ENCODE measurements at places on chromosomes 16 and 17.

DNA sequence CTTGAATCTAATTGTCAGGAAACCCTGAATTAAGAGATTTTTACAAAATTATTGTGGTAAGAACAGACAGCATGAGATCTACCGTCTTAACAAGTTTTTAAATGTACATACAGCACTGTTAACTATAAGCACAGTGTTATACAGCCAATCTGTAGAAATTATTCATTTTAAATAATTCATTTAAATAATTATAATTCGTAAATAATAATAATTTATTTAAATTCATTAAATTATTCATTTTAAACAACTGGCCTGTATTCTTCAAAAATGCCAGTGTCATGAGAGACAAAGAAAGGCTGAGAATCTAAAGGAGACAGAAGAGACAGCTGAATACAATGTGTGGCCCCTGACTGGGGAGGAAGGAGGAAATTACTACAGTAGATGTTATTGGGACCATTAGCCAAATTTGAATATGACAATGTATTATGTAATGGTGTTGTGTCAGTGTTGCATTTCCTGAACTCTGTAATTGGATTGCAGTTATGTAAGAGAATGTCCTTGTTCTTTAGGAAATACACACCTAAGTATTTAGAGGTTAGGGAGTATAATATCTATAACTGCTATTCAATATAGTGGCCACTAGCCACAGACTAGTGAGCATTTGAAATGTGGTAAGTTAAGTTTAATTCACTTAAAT lies 2.3 kb downstream of the RSAD1 start:
- no peak for DNase-seq

DNA sequence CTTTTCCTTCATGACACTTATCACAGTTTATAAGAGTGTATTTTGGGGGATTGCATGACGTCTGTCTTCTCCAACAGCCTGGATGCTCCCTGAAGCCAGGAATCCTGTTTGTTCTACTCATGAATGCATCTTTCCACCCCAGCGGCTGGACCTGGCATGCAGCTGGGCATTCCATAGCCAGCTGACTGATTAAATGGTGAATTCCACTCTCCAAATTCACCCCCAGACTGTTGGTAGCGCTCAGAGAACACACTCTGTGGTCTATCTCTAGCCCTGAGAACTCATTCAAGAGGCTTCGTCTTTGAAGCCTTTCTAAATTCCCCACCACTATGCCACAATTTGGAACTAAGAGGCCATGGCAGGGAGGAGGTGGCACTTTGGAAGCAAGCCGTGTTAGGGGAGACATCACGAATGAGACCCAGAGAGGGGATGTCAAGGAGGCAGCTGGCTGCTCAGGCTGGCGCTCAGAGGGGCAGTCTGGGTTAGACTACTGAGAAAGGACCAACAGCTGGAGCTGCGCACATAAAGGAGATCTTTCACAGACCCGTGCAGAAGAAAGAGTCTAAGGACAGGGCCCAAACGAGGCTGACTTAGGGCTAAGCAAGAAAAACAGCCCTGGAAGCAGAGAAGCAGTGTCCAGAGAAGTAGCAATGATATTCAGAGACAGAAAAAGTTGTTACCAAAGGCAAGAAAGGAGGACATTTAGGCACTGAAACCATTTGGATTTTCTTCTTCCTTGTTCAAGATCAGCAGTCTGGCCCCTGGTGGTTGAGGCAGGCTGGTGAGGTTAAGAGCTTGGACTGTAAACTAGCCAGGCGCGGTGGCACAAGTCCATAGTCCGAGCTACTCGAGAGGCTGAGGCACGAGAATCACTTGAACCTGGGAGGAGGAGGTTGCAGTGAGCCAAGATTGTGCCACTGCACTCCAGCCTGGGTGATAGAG lies 42.4 kb upstream of the ZNF629 start:
- DNase-seq: no peak

GRCh38 chr16:59859676-59860402 lies 1125.7 kb upstream of the GOT2 start:
- DNase-seq: no peak

GRCh38 chr16:70393662-70394061 lies 45.2 kb downstream of the ST3GAL2 start:
- no peak for DNase-seq

DNA sequence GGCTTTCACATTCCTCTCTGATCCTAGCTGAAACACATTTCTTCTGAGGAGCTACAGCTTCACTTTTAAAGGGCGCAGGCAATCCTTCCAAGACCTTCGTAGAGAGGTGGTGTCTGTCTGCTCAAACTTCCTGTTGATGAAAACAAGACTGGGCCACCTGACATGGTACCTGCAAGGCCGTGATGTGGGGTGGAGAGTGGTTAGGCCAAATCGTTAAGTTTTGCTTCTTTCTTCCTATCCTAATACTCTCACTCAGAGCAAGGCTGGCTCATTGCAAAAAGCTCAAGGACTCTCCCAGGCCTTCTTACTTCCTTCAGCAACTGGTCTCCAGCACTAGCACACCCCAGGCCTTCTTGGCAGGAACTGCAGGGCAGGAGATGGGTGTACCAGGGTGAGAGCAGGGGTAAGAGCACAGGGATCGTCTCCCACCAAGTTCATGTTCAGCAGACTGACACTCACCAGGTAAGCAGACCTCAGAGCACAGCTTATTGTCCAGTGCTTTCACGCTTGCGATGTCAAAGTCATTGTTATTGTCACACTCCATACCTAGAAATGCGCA lies 10.9 kb upstream of the FOXJ1 start:
- DNase-seq: no peak

DNA sequence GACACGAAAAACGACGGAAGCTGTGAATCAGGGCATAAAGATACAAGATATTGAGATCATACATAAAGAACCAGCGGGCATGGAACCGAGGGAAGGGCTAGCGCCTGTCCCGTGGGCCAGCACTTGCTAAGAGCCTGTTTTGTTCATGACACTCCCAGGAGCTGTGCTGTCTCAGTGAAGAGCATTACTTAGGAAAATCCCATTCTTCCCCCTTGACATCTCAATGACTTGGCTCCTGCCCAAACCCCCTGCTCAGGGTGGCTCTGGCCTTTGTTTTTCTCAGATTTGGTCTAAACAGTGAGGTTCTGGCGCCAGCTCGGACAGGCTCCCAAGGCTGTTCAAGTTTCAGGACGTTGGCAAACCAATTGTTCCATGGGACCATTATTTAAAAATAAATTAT lies 79.1 kb upstream of the SEC14L1 start:
- no peak for DNase-seq

DNA sequence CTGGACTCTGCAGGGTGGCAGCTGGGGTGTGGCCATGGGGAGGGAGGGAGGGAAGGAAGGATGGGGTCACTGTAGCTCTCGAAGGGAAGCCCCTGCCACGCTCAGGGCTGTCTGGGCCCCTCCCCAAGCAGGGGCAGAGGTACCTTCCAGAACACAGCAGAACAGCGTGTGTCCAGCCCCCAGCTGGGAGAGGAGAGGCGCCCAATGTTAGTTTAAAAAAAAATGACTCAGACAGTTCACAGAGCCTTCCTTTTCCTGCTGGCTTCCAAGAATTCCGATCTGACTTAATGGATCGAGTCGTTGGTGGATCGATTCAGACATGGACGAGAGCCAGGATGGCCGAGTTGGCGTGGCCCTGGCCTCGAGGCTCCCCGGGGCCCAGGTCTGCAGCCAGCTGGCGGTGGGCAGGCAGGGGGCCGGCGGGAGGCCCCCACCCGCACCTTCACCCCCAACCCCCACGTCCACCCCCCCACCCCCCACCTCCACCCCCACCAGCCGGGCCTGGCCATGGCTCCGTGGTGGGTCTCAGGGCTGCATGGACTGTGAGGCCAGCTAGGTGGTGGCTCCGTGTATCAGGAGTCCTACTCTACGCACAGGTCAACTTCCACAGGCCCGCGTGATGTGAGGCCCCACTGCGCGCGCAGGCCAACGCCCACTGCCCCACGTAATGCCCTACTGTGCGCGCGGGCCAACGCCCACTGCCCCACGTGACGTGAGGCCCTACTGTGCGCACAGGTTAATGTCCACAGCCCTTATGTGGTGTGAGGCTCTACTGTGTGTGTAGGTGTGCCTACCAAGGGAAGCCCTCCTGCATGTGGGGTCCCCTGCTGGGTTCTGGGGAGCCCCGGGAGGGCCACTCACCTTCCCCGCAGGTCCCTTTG lies 21.8 kb downstream of the CACNA1H start:
- DNase-seq: no peak

GRCh38 chr16:35561346-35561745 lies 2101.9 kb downstream of the TP53TG3F start:
- no peak for DNase-seq

DNA sequence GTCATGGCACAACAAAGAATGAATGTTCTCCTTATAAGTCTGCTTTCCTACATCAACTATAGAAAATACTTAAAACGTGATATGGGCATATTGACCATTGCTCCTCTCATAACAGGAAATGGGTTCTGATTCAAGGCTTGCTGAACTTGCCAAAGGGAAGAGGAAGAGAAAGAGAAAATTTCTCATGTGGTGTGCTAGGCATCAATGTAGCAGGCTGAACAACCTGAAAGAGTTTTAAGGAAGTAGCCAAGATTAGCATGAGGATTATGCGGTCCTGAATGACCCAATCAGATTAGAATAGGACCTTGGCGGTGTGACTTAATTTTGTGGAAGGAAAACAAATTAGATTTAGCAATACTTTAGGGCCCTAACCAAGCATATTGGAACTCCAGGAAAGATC lies 617.7 kb upstream of the CDH11 start:
- DNase-seq: no peak

GRCh38 chr16:88743693-88744576 lies 37.6 kb downstream of the CTU2 start:
- no peak for DNase-seq

GRCh38 chr16:68752602-68753001 lies 15.5 kb downstream of the CDH1 start:
- DNase-seq: no peak

GRCh38 chr17:17959520-17960361 lies 12.5 kb downstream of the TOM1L2 start:
- DNase-seq: no peak

GRCh38 chr16:67019171-67019570 lies 9.8 kb upstream of the CBFB start:
- no peak for DNase-seq

- DNase-seq: no peak
These were observed 52.1 kb upstream of the RPH3AL start for GRCh38 chr17:404703-405102.

- no peak for DNase-seq
These were observed 287.4 kb downstream of the HAPSTR1 start for GRCh38 chr16:9378876-9379275.

DNA sequence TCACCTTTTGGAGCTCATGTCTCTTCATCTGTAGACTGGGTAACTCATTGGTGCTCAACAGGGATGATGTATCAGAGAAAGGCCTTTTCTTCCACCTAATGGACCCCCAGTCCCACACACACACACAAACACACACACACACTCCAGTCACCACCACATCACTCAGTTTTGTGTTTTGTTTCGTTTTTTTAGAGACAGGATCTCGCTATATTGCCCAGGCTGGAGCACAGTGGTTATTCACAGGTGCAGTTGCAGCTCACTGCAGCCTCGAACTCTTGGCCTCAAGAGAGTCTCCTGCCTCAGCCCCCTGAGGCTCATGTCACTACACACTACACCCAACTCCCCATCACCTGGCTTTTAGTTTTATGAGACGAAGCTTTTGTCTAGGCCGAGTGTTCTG lies 55.6 kb downstream of the SF3B3 start:
- DNase-seq: no peak

- DNase-seq: no peak
These were observed 9.7 kb upstream of the RSKR start for GRCh38 chr17:28623696-28624095.

- no peak for DNase-seq
These were observed 12.2 kb downstream of the MED13 start for GRCh38 chr17:62052765-62053338.

DNA sequence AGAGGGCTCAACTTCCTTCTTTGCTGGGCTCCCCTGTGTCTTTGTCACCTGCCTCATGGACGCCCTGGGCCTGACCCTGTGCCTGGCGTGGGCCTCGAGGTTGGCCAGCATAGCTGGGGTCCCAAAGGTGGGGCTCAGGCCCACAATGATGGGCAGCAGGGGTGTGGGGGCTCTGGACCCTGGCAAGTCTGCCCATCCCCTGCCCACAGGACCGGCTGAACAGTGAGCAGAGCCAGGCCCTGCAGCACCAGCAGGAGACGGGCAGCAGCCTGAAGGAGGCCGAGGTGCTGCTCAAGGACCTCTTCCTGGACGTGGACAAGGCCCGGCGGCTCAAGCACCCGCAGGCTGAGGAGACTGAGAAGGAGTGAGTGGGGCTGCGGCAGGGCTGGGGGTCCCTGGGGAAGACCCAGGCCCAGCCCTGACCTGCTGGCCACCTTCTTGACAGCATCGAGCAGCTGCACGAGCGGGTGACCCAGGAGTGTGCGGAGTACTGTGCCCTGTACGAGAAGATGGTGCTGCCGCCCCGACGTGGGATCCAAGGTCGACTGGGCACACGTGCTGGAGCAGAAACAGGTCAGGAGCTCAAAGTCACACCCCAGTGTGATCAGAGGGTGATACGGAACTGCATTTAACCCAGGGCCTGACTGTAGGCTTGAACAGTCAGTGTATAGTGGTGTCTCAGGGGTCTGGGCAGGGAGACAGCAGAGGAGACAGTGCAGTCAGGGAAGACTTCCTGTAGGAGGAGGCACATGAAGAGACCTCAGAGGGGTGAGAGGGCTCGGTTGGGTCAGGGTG lies 3.8 kb downstream of the EVPLL start:
- DNase-seq: no peak

GRCh38 chr17:51387582-51387981 lies 127.2 kb downstream of the UTP18 start:
- DNase-seq: no peak

DNA sequence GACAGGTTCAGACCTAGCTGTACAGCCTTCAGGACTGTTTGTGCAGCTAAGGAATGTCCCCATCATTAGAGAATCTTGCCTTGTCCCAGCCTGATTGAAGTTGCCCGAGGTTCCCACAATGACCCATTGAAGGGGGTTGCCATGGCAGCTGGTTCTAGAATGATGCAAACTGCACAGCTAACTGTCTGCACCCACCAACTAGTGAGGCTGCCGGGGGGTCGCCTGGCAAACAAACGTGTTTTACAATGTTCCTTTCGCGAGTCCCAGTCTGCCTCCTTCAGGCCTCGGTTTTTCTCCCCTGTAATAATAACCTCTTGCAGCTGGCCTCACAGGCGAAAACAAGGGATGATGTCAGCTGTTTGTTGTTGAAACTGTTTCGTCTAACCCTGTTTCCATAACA lies 5.5 kb downstream of the C16orf96 start:
- DNase-seq: no peak

DNA sequence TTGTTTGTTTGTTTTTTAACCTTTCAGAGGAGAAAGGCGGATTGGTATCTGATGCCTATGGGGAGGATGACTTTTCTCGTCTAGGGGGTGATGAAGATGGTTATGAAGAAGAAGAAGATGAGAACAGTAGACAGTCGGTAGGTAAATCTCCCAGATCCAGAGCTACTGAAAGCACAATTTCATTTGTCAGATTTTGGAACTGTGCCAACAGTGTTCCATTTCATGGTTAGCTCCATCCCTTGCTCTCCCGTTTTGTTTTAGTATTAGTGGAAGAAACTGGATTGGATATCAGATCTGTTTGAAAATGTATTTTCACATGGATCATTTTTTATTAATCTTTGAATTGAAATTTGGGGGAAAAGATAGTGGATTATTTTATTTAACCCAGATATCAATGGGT lies 1.4 kb downstream of the SAP30BP start:
- no peak for DNase-seq
